AG08395 (cell line): ENCODE measurements at places on chromosomes 3 and 15.

DNA sequence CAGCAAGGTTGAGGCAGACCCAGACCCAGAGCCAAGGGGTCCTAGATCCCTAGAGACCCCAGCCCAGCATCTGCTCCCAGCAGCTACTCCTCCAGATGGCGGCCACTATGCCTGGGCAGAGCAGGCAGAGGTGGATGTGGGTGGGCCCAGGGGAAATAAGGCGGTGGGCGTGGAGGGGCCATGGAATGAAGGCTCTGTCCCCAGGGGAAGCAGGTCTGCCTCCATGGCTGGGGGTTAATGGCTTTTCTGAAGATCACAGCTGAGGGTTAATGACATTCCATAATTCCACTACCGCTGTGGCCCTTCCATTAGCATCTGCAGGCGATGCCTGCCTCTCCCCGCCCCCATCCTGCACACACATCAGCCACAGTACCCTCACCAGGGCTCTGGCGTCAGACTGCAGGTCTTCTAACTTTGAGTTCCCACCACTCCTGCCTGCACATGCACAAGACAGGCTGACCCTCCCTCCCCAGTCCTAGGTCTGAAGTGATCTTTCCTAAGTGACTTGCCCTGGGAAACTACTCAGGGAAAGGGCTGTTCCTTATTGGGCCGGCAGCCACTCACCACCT is 41.2 kb downstream of the CCDC33 start:
- no peak for DNase-seq

- DNase-seq = no peak
Measured at GRCh38 chr3:46541835-46542234, 24.3 kb downstream of the LRRC2 start.

DNA sequence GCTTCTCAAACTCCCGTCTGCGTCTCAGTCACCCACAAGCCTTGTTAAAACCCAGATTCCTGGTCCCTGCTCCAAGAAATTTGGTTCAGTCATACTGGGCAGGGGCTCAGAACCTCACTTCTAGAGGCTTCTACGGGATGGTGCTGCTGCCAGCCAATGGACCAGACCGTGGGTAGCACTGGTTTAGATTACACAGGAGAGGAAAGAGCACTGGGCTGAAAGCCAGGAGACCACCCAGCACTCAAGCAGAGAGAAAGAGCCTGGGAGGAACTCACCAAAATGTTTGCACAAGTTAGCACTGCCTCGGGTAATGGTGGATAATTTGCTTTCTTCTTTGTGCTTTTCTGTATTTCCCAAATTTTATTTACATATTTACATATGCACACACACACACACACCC is 46.9 kb upstream of the MUC13 start:
- DNase-seq = no peak

- DNase-seq = no peak
Measured at GRCh38 chr3:84885199-84885882, 73.4 kb upstream of the CADM2 start.

- DNase-seq = no peak
Measured at GRCh38 chr15:25771338-25771706, 91.8 kb downstream of the ATP10A start.

- DNase-seq = no peak
Measured at GRCh38 chr3:182220013-182220412, 508.3 kb downstream of the SOX2 start.

- no peak for DNase-seq
Measured at GRCh38 chr3:162602619-162603018, 1106.0 kb downstream of the OTOL1 start.

GRCh38 chr3:16130066-16130465 is 44.4 kb upstream of the GALNT15 start:
- DNase-seq = peak; percentile 87

GRCh38 chr15:79442911-79443310 is 10.8 kb downstream of the MINAR1 start:
- DNase-seq = no peak

DNA sequence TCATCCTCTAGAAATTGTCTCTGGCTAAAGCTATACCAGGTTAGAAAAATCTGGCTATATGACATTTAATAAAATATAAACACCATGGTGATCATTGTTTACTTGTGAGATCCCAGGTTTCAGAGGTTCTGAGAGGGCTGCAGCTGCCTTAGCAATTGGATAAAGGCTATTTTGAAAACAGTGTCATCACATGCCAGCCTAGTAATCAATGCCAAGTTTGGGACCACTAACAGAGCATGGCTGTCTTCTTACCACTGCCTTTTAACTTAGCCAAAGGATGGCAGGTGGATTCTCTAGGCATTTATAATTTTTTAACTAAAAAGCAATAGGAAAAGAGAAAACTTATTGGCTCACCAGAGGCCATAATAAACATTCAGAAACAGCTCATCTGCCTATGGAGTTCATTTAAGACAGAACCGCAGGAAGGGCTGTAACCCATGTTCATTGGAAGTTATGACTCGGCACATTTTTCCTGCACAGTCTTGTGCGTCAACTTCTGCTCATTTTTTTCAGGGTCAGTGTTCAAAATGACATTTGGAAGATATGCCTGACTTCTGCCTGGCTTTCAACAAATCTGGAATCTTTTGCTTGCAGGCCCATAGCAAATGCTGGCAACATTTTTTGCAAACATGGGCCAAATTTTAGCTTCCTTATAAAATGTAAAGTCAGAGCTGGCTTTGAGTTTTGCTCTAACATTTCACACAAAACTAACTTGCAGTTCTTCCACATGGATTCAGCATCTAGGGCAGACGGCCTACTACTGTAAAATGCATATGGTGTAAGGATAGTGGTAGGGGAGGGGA is 476.0 kb upstream of the TBL1XR1 start:
- peak; percentile 84 for DNase-seq

DNA sequence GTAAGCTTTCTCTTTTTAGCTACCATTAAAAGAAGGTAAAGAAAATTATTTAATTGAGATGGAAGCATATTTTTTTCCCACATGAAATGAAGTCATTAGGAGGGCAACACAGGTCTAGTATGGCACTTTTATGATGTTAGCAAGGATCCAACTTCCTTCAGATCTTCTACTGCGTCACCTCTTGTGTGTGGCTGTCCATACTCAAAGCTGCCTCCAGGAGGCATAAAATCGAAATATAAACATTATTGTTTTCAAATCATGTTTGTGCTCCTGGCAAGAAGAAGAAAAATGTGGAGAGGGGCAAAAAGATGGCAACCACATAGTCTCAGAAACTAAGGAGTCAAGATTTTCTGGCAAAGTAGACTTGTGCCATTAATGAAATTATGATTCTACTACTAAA is 791.7 kb upstream of the EPHA6 start:
- no peak for DNase-seq

DNA sequence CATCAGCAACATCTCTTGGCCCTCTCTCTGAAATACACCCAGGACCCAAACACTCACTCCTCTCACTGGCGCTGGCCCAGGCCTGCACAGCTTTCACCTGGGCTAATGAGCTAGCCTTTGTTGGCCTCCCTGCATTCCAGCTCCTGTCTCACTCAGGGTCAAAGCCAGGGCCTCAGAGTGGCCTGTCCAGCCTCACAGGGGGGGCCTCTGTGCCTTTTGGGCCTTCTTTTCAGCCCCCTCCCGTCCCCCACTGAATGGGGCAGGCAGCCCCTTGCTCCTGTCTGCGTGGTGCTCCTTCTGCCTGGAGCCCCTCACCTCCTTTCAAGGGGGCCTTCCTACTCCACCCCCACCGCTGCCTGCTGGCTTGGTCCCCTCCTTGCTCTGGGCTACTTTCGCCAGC is 59.0 kb upstream of the PRR23E start:
- DNase-seq = no peak

GRCh38 chr3:53996141-53996874 is 104.6 kb upstream of the SELENOK start:
- no peak for DNase-seq

- no peak for DNase-seq
Measured at GRCh38 chr3:156732261-156732660, 57.9 kb downstream of the TIPARP start.

DNA sequence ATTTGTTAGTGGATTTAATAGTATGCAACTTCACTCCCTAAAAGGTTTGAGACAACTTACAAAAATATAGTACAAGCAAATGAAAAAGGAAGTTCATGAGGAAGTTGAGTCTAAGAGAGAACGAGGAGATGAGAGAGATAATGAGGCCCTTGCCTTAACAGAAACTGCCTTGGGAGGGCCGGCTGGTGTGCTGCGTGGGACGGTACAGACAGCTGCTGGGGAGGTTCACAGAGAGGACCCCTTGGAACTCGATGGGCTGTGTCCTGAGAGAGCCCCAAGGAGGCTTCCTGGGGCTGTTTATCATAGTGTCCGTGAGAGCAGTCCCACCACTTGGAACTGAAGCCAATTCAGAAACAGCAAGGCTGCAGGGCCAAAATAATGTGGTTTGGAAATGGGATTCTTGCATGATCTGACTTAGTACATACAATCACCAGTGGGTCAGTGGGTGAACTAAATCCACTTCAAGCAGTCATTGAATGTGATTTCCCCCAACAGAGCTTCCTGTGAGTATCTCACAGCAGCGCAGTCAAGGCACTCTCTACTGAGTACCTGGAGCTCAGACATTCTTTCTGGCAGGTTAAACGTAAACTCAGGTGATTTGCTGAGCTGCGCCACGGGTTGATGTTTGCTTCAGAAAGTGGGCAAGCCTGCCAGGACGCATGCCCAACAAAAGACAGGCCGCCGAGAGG is 90.8 kb downstream of the CRTC3 start:
- no peak for DNase-seq

GRCh38 chr15:57785959-57786358 is 79.4 kb downstream of the POLR2M start:
- DNase-seq = no peak

GRCh38 chr3:48546203-48546829 is 10.3 kb downstream of the PFKFB4 start:
- DNase-seq = no peak

DNA sequence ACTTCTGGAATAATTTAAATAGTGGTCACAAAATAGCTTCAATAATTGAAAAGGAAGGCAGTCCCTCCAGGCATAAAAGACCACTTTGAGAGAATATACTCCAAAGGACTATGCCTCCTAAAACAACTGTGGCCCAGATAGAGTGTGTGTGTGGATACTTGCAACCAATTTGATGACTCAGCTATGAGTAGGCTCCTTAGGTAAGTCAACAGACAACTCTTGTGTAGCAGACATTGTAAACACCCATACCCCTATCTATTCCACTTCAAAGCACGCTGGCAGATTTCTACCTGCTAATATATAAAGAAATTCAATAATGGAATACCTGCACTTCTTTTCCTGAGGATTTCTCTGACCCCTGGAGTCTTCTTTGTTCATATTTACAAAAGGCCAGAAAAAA is 254.5 kb downstream of the NEK10 start:
- DNase-seq = peak; percentile 8

DNA sequence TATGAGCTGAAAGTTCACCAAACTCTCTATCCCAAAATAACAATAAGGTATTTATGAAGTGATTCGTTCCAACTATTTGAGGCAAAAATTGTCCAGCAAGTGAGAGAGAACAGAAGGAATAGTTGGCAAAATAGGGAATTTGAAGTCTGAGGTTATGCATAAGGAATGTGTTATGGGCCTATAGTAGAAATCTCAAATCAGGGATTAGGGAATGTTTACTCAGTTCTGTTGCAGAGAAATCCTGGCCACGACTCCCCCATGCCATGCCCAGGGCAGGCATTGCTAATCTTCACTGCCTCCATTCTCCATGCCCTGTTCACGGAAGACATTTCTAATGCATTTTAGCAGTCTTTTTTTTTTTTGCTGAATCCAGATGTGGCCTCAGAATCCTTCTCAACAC is 58.6 kb downstream of the FLNB start:
- DNase-seq = peak; percentile 74

GRCh38 chr3:106399761-106400160 is 530.9 kb upstream of the CBLB start:
- no peak for DNase-seq

- peak; percentile 67 for DNase-seq
Measured at GRCh38 chr3:5017925-5018531, 38.8 kb downstream of the BHLHE40 start.

DNA sequence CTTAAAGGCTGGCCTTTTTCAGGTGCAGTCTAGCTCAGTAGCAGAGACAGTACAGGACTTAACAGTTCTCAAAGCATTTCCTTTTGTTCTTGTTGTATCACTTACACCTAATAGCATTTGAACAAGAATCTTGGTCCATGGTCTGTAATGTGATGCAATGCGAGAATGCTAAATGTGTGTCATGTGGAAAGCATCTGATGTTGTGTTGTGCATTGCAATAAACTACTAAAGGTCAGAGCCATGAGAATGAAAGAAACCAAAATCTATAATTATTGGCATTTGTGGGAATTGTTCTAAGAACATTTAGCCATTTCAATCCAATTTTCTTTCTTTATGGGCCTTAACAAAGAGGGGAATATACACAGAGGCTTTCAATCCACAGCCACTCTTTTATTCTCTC is 324.5 kb upstream of the ROBO2 start:
- no peak for DNase-seq

DNA sequence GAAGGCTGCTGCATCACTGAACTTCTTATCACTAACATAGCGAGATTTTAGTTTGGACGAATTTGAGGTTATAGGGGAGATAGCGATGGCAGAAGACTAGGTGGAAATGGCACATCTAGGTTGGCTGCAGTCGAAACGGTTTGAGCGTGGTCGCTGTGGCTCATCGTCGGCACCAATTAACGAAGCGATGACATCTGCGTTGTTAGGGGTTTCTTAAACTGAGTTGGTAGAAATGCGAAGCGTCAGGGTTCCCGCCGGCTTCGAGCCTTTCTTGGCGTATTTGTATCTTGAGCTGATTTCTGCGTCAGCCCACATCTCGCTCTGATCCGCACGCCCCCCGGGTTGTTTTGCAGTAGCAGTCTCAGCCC is 319 bp downstream of the LNP1 start:
- DNase-seq = peak; percentile 4

- DNase-seq = no peak
Measured at GRCh38 chr3:117964814-117965213, 1069.8 kb downstream of the IGSF11 start.

- DNase-seq = no peak
Measured at GRCh38 chr3:45442679-45443253, 54.4 kb downstream of the LARS2 start.

DNA sequence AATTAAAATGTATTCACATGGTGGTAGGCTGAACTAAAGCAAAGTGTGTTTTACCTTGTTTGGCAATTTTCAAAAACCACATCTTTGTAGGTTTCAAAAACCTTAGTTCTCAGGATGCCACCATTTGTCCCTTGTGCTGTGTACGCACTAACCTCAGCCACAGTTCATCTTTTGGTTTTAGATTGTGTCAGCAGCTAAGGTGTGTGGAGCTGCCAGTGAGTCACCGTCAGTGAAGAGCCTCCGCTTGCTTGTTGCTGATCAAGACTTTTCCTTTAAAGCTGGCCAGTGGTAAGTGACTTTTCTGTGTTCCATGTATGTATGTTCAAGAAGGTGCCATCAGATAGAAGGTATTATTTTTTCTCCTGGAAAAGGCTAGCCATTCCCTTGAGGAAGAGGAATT is 21.1 kb downstream of the OXNAD1 start:
- DNase-seq = no peak

DNA sequence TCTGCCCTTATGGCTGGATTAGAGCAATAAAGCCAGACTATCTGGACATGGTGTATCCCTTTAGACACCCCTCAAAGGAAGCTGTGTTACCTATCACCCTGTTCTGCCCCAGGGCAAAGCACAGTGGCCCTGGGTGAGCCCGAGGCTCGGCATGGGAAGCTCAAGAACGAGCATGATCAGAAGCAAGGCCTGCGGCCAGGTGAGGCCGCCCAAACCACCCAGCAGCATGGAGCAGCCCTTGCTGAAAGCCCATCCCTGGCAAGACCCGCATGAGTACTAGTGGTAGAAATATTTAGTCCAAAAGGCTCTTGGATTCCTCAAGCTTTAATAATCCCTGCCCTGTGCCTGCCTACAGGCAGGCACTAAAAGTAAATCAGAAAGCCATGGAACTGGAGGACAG is 261.1 kb downstream of the MEX3B start:
- no peak for DNase-seq
